ENCODE measurements at places on chromosomes 5 and 9.
A peak's percentile ranks its signal among the peaks of the same experiment; 100 is the strongest.

GRCh38 chr5:123879071-123879470 lies 367.1 kb downstream of the CSNK1G3 start:
- no peak for DNase-seq

DNA sequence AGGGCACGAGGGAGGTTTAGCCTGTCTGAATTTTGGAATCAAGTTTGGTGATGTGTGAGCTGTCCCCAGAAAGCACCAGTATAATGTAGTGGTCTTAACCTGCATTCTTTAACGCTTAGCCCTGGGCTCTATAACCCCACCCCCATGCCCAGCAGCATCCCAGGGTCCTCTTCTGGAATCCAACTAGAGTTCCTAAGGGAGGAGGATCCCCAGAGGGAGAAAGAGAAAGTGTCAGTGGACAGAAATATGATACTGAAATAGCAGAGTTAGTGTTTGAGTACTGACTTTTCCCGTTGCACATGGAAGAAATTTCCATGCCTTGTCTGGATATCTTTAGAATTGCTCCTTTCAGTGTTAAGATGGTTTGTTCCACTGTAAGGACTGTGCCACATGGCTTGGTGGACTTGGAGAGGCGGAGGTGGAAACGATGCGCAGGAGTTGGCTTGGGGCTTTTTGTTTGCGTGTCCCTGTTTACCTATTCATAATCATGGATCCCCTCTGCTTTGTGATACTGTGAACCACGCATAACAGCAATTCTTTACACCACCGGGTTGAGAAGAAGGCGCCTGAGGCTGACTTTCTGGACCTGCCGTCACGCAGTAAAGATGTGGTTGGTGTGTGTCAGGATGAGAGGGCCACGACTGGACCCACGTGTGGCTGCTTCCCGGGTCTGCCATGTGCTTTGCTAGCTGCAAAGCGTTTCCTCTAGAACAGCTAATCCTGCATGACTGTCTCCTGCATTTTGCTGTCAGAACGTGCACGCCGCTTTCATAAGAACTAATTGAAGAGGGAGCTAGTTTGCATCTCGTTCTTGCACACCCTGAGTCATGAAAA lies 142.3 kb downstream of the SMARCA2 start:
- DNase-seq: peak; percentile 44

DNA sequence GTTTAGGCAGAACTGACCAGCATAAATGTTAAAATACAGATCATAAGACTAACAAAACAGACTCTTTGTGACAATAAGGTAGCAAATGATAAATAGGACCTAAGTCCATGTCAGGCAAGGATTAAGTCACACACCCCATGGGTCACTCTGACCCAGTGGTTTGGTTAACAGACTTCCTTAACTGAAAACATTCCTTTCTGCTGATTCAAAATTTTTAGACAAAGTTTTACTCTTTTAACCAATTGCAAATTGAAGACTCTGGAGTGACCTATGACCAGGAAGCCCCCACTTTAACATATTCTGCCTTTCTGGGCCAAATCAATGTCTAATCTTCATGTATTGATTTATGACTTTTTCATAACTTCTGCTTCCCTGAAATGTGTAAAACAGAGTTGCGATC lies 4.9 kb upstream of the NXNL2 start:
- DNase-seq: peak; percentile 28

GRCh38 chr5:149383399-149383798 lies 4.3 kb upstream of the IL17B start:
- DNase-seq: no peak

DNA sequence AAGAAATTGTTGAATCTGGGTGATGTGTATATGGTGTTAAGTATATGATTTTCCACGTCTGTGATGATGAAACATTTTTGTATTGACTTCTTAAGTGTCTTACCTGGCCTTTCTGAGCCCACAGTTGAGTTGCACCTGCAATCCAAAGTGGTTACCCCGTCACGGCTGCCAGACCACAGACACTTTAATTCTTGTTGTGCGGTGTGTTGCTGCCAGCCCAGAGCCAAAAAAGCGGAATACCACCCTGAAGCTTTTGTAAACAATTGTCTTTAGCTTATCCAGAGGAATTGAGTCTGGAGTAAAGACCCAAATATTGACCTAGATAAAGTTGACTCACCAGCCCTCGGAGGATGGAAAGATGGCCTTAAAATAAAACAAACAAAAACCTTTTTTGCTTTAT lies 35.1 kb downstream of the MTAP start:
- DNase-seq: no peak
